Natural killer cell (primary cell): ENCODE measurements at places on chromosomes 13 and 19. TPM values are rescaled to one million over a fixed set of nuclear protein-coding genes. Genes with fewer than 3 reads are reported as not detected.

DNA sequence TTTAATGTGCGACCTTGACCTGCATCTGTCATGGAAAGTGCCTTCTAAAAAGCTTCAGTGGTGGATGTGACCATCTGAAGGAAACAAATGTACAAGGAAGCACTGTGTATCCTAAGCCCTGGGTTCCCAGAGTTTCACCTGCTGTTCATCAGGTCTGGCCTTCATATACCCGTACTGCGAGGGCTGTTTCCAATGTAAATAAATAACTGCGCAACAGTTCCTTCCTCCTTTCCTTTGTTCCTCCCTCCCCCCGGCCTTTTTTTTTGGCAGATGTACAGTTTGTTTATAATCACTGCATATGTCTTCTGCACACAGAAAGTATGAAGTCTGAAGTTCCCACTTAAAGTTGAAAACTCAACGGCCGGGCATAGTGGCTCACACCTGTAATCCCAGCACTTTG is 5.2 kb downstream of the FAAP24 start:
- peaks cover 4% of the 10 kb centered on the region for H3K4me1 ChIP-seq
- no peak for DNase-seq
- no peak overlapping the region for H3K27ac ChIP-seq

Gene ZNF823
- 3.2 TPM for total RNA-seq

- H3K27ac ChIP-seq, result no peak overlapping the region
- no peaks in the 10 kb centered on the region for H3K36me3 ChIP-seq
- H3K4me1 ChIP-seq, result no peaks in the 10 kb centered on the region
- no peak overlapping the region for H3K4me3 ChIP-seq
- no peak for DNase-seq
Observed at GRCh38 chr13:76466043-76466442, 420.2 kb downstream of the KCTD12 start.

DNA sequence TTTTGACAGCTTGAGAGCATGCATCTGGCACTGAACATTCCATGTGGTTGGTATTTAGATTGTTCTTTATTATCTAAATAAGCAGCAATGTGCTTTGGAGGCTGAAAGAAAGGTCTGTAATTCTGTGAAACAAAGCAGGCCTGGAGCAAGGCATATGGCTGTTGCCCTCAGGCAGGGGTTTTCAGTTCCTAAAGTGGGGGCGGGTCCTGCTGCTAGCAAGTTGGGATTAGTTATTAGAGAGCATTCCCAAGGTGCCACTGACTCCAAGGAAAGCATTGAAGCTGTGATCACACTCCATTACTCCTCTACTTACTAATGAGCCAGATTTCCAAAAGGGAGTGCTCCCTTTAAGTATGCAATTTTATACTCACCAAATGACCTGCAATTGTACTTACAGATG is 432.2 kb downstream of the OLFM4 start:
- H3K4me3 ChIP-seq, result no peak overlapping the region
- H3K27me3 ChIP-seq, result no peaks in the 10 kb centered on the region
- DNase-seq, result no peak
- no peaks in the 10 kb centered on the region for H3K4me1 ChIP-seq
- H3K27ac ChIP-seq, result no peak overlapping the region

DNA sequence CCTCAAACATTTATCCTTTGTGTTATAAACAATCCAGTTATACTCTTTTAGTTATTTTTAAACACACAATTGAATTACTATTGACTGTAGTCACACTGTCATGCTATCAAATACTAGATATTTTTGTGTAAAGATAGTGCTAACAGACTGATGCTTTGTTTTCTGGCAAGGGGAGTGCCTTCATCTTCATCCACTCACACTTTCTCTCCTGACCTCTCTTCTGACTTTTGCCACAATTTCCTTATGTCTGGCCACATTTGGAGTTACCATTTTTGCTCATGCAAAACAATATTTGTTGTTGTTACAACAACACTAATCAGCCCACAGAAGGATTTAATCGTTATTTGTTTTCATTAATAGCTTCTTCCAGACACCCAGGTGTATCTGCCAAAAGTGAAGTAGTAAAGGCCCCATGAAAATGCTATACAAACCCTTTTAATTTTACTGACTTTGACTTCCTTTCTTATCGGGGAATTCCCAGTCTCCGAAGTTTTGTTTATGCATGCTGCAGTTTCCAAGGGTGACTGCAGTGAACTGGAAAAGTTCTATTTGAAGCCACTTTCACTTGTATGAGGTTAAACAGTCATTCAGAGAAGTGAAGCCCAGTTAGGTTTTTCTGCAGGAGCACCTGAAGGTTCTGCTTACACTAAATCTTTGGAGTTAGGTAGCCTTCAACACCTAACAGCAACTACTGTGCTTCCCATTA is 66.1 kb upstream of the FRY start:
- no peak overlapping the region for H3K4me3 ChIP-seq
- no peak for DNase-seq
- H3K36me3 ChIP-seq, result no peaks in the 10 kb centered on the region
- H3K4me1 ChIP-seq, result no peaks in the 10 kb centered on the region
- peak overlapping the region; percentile 61 for H3K27ac ChIP-seq

- H3K4me1 ChIP-seq, result no peaks in the 10 kb centered on the region
- peaks cover 41% of the 10 kb centered on the region for H3K36me3 ChIP-seq
- DNase-seq, result peak; percentile 40
- no peaks in the 10 kb centered on the region for H3K27me3 ChIP-seq
Observed at GRCh38 chr19:12703046-12703445, 6.6 kb upstream of the FBXW9 start.

- no peak overlapping the region for H3K4me3 ChIP-seq
- no peaks in the 10 kb centered on the region for H3K4me1 ChIP-seq
- no peak overlapping the region for H3K27ac ChIP-seq
- no peak for DNase-seq
Observed at GRCh38 chr13:73898276-73898675, 235.9 kb downstream of the KLF12 start.

- no peak for DNase-seq
- no peak overlapping the region for H3K4me3 ChIP-seq
- no peak overlapping the region for H3K27ac ChIP-seq
Observed at GRCh38 chr13:106617561-106617960, 49.6 kb upstream of the ARGLU1 start.

Gene TLE2
- total RNA-seq, result 8.2 TPM

Gene USHBP1
- not detected for total RNA-seq

DNA sequence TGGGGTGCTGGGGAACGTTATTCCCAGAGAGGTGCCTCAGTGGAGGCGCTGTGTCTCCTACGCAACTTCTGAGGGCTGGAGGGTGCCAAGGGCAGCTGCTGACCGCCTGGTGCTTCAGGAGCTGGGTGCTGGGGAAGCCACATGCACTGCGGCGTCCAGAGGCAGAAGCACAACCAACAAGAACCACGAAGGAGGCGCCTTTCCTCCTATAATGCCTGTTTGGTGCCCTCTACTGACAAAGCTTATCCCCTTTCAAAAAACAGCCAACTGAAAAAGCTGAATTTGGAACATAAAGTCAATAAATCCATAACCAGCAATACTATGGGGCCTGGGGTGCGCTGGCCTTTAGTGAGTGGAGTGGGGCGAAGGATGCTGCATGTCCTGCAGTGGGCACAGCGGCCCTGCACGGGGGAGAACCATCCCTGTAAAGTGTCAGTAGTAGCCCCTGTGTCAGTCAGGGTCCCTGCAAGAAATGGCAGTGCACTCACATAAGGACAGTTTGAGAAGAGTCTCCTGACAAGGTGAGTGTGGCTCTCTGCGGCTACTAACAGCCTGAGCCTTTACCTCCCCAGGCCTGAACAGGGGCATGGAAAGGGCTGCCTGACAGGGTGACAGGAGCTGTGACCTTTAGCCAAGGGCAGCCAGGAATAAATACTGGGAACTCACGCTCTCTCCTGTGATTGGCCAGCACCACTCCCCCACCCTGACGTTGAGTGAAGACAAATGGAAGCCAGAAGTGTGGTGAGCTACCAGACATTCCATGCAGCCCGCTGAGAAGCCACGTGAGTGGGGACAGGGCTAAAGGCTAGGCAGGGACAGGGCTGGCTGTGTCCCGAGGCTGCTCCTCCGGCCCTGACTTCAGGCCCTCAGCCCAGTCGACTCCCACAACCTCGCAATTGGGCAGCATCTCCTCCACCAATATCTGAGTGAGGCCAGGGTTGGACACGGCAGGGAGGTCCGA is 4.5 kb upstream of the B3GNT8 start:
- no peaks in the 10 kb centered on the region for H3K27me3 ChIP-seq
- H3K4me3 ChIP-seq, result no peak overlapping the region
- H3K36me3 ChIP-seq, result peaks cover 26% of the 10 kb centered on the region
- H3K4me1 ChIP-seq, result peaks cover 27% of the 10 kb centered on the region
- no peak for DNase-seq

DNA sequence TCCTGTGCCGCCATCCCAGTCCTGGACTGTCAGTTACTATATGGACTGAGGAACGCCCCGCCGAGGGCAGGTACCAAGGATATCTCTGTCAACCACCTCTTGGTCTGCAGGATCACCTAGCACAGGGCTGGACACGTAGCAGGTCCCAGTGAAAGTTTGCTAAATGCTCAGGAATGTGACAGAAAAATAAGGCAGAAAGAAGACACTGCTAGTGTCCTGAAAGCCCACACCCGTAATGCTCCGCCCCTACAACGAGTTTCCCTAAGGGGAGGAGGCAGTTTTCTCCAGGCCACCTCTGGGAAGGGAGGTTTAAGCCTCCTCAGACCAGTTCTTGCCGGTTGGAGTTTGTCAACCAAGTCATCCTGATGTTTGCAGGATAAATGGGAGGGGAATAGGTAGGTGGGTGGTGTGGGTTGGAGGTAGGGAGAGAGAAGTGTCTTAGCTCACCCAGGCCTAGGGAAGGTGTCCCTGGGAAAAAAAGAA is 1.7 kb upstream of the SERTAD3 start:
- no peak overlapping the region for H3K27ac ChIP-seq
- H3K4me3 ChIP-seq, result no peak overlapping the region
- H3K4me1 ChIP-seq, result peaks cover 13% of the 10 kb centered on the region
- H3K36me3 ChIP-seq, result peaks cover 12% of the 10 kb centered on the region

GRCh38 chr13:108212886-108213285 is 2.5 kb downstream of the LIG4 start:
- H3K4me1 ChIP-seq, result peaks cover 17% of the 10 kb centered on the region
- H3K27ac ChIP-seq, result peak overlapping the region; percentile 24
- DNase-seq, result no peak
- no peaks in the 10 kb centered on the region for H3K27me3 ChIP-seq
- H3K36me3 ChIP-seq, result peaks cover 17% of the 10 kb centered on the region

DNA sequence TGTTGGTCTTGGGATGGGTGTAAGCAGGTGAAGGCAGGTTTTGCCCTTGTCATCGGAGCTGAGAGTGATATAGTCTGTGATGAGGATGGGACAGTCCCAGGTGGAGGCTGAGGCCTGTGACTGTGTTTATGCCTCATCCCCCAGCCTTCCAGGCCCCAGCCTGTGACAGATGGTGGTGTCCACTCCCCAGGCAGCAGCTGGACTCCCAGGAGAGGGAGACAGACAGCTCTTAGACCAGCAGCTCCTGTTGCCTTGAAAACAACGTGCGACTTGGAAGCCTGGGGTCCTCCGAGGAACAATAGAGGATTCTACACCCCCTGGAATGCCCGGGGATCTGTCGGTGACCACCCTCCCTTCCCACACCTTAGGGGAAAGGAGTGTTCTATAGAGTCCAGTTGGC is 63.8 kb downstream of the CHST8 start:
- H3K36me3 ChIP-seq, result no peaks in the 10 kb centered on the region
- no peak overlapping the region for H3K4me3 ChIP-seq
- H3K27ac ChIP-seq, result no peak overlapping the region
- no peaks in the 10 kb centered on the region for H3K4me1 ChIP-seq
- DNase-seq, result no peak

DNA sequence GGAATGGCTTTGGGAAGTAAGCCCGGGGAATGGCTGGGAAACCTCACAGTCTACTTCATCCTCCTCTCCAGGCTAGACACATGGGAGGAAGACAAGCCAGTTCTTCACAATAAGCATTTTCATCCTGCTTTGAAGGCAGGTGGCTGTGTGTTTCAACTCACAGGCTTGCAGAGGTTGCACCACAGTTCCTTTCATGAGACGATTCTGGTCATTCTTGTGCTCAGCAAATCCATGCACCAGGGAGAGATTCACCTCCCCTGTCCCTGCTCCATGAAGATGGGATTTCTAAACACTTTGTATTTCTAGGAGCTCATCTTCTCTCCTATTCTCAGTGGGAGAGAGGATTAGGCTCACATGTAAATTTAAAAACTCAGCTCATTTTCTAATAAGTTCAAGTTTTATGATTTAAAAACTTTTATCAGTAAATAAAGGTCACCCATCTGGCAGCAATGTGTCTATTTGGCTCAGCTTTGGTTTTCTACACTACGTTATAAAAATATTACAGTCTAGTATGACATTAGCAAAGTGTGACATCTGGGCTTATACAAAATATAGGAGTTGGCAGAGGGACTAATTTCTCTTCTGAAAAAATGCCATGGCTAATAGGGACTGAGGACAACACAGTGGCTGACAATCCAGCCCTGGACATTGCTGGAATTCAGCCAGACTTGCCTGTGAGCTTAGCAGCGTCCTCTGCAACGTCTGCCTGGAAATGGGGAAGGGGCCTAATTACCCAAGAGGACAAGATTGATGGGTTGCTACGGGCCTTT is 283.2 kb upstream of the SLC10A2 start:
- H3K27ac ChIP-seq, result no peak overlapping the region
- no peaks in the 10 kb centered on the region for H3K4me1 ChIP-seq
- no peak for DNase-seq
- H3K4me3 ChIP-seq, result no peak overlapping the region

Gene ZNF439
- 9.6 TPM for total RNA-seq

- no peaks in the 10 kb centered on the region for H3K27me3 ChIP-seq
- DNase-seq, result no peak
- H3K4me1 ChIP-seq, result peaks cover 3% of the 10 kb centered on the region
- H3K36me3 ChIP-seq, result peaks cover 86% of the 10 kb centered on the region
Observed at GRCh38 chr13:26216042-26216441, 6.1 kb downstream of the RNF6 start.

DNA sequence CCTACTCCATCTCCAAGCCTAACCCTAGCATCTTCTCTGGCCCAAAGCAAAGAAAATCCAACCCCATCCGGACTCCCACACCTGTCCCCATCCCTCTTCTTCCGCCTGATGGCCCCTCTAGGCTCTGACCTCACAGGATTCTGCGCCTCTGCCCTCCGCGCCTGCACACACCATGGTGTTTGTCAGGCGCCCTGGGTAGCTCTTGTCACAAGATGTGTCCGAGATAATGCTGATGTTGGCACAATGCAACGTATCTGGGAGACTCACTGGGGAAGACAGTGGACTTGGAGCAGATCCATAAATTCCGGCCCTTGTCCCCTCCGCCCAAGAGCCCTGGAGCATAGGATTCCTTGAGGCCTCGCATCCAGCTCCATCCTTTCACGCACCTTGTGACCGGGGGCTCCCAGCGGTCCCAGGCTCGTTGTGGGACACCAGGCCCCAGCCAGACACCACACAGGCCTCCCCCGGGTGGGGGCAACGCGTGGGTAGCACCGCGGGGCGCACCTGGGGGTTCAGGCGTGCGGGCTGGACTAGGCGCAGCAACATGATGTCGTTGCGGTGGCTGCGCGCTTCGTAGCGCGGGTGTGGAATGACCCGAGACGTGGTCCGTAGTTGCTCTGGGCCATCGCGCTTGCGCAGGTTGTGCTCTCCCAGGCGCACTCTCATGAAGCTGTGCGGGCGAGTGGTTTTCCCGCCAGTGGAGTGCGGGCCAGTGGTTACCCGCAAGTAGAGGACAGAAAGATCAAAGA is 3.1 kb upstream of the KLK1 start:
- H3K27ac ChIP-seq, result no peak overlapping the region
- H3K4me3 ChIP-seq, result no peak overlapping the region
- H3K36me3 ChIP-seq, result no peaks in the 10 kb centered on the region
- no peaks in the 10 kb centered on the region for H3K27me3 ChIP-seq

Gene TLE6
- total RNA-seq, result not detected

GRCh38 chr19:54352546-54352945 is 12.2 kb downstream of the LAIR1 start:
- H3K36me3 ChIP-seq, result peaks cover 27% of the 10 kb centered on the region
- peaks cover 7% of the 10 kb centered on the region for H3K4me1 ChIP-seq
- DNase-seq, result no peak
- H3K4me3 ChIP-seq, result no peak overlapping the region
- H3K27me3 ChIP-seq, result no peaks in the 10 kb centered on the region
